Fibroblast of the aortic adventitia (primary cell): ENCODE measurements at places on chromosomes 3 and 15.

DNA sequence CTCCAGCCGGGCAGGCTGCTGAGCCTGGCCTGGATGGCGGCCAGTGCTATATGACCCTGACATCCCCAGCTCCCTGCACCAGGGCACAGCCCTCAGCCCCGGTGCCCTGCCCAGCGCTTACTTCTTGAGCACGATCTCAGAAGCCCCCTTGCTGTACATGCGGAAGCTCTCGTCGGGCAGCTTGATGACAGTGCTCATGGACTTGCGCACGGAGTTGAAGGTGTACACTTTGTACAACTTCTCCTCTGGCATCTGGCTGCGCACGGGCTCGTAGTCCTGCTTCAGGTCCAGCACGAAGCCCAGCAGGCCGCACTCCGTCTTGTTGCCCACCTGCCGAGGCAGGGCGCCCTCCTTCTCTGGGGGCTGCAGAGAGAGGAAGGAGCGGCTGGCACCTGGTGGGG, 38.8 kb upstream of the SEC13 start:
- no peak for DNase-seq

- no peak for DNase-seq
Measured at GRCh38 chr15:85091990-85092389, 110.3 kb downstream of the PDE8A start.

- DNase-seq: no peak
Measured at GRCh38 chr3:58180099-58180880, 30.5 kb downstream of the DNASE1L3 start.

- DNase-seq: no peak
Measured at GRCh38 chr3:13262493-13263211, 157.5 kb downstream of the NUP210 start.

- peak; percentile 70 for DNase-seq
Measured at GRCh38 chr3:160376681-160377080, 22.3 kb downstream of the IFT80 start.

DNA sequence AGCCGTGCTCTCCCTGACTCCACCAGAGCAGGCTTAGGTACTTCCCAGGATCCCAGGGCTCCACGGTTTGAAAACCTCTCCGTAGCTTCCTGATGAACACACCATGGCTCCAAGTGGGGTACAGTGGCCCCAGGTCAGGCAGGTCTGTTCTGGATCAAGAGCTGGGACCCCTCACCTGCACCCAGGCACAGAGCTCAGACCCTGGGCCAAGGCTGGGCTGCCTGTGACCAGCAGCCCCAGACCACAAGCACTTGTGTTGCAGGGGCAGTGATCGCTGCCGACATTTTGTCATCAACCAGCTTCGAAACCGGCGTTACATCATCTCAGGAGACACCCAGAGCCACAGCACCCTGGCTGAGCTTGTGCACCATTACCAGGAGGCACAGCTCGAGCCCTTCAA, 5.3 kb downstream of the SH2D7 start:
- DNase-seq: no peak

DNA sequence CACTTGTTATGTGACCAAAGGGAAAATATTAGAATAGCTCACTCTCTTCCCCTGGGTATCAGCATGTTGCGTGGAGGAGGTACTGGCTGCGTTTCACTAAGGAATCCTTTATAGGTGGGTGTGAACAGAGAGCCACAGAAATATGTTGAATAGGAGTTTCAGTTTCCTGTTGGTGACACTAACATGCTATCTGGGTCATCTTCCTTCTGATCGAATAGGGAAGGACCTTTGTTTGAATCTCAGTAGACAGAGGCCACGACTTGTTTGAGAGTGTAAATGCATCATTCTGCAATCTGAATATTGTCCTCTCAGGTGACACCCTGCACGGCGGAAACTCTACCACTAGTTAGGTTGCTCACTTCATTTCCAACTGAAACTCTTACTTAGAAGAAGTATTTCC, 157.9 kb upstream of the SLC2A2 start:
- no peak for DNase-seq
